ENCODE measurements at places on chromosomes 16 and 17.
A peak's percentile ranks its signal among the peaks of the same experiment; 100 is the strongest.

GRCh38 chr16:81575834-81576233 lies 131.2 kb downstream of the CMIP start:
- no peak for DNase-seq

- DNase-seq, result peak; percentile 43
These were observed 4.6 kb upstream of the ATP2A1 start for GRCh38 chr16:28873543-28874201.

- no peak for DNase-seq
These were observed 24.8 kb downstream of the ITPRIPL2 start for GRCh38 chr16:19138601-19139000.

DNA sequence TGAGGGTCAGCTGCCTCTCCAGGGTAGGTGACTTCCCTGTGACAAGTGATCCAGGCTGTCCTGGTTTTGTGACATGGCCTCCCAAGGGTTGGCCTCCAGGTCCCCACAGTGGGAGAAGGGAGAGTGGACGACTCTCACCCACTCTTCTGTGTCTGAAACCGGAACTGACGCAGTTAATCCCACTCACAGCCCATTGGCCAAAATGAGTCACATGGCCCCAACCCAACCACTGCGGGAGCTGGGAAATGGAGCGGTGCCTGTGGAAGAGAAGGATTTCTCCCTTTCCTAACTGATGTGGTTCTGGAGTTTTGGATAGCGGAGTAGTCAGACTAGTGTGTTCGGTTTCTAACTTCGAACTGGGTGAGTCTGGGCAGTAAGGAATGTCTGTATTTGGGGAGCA lies 79.4 kb downstream of the ABCC6 start:
- DNase-seq, result no peak

DNA sequence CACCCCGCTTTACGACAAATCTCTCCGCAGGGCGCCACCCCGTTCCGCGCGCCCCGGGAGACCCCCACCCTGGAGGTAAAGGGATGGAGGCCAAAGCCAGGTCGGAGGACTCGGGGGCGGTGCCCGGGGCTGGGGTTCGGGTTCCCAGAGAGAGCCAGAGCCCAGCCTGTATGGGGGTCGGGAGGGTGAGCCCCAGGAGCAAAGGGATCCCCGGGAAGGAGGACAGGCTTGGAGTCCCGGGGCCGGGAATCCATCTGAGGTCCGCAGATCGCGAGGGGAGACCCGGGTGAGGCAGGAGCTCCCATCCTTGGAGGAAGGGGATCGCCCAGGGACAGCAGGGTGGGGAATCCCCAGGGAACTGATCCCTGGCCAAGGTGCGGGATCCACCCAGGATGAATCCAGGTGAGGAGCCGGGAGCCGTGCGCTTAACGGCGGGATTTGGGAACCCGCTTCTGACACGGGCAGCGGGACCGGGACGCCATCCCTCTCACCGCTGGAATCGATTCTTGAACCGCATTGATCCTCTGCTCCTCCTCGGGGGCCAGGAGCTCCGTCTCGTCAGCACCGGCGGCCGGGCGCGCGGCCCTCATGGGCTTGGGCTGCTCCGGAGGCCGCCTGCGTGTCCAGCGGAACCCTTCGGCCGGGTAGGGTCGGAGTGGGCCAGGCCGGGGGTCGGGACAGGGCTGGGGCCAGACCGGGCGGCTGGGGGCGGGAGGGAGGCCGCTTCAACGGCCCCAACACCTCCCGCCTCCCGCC lies at the start of gene MMD:
TSS of gene MMD (minus strand) at position 657 of the 756 bp plus-strand sequence. CDS start at position 517, 140 bp downstream.
- DNase-seq, result peak; percentile 18

DNA sequence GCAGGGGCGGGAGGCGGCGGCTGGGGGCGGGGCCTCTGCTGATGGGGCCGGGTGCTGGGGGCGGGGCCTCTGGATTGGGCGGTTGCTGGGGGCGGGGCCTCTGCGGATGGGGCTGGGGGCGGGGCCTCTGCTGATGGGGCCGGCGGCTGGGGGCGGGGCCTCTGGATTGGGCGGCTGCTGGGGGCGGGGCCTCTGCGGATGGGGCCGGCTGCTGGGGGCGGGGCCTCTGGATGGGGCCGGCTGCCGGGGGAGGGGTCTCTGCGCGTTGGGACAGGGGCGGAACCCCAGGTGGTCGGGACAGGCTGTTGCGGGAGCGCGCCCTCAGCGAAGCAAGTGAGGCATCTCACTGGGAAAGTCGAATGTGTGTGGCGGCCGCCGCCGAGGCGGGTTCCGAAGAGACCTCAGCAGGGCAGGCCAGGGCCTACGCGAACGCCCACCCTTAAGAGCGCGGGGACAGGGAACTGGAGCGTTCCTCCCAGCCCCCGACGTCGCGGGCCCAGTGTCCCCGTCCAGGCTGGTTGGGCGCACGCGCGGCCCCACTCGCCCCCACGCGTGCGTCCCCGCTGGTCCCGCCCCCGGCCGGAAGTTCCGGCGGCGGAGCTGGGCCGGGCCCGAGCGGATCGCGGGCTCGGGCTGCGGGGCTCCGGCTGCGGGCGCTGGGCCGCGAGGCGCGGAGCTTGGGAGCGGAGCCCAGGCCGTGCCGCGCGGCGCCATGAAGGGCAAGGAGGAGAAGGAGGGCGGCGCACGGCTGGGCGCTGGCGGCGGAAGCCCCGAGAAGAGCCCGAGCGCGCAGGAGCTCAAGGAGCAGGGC lies at the start of gene STUB1:
TSS of gene STUB1 (plus strand) at position 597 of the 811 bp plus-strand sequence. CDS start at position 713, 116 bp downstream.
- DNase-seq, result peak; percentile 92

DNA sequence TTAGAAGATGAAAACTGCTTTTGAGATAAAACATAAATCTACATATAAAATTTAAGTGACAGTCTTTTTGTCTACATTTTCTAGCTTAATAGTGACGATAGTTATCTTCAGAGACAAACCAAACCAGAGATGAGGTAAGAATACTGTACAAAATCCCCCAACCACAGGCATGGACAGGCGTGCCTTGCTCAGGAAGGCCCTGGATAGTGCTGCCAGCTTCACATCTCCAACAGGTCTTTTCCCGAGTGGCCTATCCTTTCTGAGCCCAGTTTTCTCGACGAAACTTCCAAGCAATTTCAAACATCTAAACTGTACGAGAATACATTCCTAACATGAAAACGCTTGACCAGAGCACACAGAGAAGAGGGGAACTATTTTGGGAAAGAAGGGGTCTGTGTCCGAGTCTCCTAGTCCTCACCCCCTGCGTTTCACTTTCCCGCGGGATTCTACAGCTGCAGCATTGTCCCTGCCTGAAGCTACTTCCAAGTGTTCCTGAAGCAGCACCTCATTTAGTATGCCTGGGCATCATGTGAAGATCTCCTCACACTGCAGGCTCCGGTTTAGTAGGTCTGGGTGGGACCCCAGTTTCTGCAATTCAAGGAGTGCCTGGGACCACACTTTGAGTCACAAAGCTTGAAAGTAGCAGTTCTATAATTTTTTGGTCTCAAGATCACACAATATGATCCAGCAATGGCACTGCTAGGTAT lies 37.8 kb downstream of the GNA13 start:
- no peak for DNase-seq

DNA sequence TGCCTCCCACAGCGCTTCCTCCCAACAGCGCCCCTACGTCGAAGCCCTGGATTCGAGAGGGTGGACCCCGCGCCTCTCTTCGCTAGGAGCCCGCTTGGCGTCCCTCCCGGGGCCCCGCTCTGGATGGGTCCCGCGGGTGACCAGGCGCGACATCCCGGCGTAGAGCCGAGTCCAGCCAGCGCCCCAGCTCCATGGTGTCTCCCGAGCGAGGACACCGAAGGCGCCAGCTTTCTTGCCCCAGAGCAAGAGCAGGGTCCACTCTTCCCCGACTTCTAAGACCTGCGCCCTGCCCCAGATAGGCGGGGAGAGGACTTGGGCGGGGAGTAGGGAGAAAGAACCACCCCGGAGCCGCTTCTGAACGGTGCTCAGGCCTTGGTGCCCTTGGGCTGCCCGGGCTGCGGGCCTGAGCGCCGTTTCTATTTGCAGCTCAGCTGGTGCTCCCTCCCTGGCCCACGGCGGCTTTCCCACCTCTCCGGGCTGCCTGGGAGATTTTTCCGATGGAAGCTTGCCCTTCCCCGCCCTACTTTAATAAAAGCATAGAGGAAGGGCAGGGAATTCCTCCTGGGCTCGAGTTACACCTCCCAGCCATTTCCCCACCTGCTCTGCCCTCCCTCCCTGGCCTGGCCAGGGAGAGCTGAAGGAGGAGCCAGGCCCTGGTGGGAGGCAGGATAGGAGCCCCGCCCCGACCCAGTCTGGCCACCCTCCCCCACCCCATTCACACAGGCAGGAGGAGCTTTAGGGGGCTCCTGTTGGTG lies 1.8 kb downstream of the MMP15 start:
- DNase-seq, result no peak

DNA sequence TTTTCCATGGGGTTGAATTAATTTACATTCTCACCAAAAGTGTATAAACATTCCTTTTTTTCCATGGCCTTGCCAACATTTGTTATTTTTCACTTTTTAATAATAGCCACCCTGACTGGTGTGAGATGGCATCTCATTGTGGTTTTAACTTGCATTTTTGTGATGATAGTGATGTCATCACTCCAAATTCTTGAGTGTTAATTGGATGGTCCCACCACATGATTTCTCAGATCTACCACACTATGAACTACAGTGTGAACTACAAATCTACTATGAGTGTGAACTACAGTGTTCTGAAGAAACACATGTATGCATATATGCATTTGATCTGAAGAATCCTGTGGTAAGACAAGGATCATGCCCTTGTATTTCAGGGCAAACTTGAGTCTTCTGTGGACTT lies 340.1 kb downstream of the ABCC12 start:
- DNase-seq, result no peak

- DNase-seq, result no peak
These were observed 63.7 kb downstream of the C16orf78 start for GRCh38 chr16:49437344-49437743.

DNA sequence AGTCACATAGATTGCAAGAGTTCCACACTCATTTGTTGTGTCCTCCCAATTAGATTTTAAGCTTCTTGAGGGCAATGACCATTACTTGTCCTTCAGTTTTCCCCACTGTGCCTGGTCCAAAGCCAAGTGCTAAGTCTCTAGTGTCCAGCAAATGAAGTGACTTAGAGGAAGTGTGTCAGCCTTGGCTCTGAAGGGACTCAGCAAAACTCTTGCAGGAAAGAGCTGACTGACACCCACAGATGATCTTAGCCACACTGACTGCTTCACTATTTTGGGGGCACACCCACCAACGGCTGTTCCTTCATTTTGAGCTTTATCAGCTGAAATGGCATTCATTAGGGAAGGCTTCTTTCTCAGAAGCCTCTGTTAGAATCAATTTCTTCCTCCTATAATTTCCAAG lies 358.1 kb downstream of the UTP18 start:
- DNase-seq, result no peak

- peak; percentile 13 for DNase-seq
These were observed 113.4 kb downstream of the ENGASE start for GRCh38 chr17:79188048-79188447.

GRCh38 chr17:42754782-42755181 lies 6.2 kb upstream of the RAMP2 start:
- no peak for DNase-seq

DNA sequence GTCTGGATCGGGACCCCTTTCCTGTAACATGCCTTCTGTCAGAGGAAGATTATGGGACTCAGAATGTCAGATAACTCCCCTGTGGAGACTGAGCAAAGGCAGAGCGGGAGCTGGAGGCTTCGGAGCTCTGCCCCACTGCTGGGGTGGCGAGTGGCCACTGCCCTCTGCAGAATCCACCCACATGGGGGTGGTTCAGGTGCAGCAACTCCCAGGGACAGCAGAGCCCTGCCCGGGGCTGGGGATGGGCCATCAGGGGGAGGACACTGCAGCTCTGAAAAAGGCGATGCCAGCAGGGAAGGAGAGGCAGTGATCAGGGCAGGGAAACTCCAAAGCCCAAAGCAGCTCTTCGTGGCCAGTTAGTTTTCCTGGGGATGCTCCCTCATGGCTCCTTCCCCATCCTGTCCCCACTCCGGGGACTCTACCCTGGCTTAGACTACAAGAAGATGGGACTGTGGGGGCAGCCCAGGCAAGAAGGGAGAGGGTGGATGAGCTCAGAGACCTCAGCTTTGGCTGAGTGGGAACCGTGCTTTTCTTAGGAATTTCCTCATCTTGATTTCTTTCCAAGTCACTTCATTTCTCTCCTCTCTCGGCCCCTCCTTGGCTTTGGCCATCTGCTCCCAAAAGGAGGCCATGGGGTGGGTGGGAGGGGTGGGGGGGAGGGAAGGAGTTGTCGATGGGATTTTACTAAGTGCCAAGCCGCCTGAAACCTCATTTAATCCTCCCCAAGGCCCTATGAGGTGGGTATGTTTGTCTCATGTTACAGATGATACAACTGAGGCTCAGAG lies 4.0 kb downstream of the CA4 start:
- no peak for DNase-seq

DNA sequence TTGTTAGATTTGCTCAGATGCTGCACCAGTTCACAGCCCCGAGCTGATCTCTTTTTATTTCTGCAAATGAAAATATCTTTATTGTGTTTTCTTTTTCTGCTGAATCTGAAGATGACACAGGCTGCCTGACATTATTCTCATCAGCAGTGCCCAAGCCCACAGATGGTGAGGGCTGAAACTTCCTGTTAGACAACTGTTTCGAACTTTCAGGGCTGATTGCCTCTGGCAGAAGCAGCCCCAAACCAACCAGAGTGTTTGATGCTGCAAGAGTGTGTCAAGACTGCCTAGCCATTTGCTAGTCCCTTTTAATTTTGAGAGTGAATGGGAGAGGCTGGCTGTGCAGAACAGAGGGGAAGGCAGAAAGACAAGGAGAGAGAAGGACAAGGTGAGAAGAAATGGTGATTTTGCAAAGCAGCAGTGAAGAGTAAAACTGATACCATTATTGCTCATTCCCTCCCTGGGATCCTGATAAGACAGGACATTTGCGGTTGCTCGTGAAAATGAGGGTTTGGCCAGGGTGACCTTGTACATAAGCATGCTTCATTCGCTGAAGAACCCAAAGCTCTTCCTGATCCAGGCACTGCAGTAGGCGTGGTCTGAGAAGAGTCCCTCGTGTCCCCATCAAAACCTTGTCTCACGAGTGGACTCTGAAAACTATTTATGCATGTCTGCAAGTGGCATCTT lies 77.2 kb downstream of the TMEM114 start:
- DNase-seq, result no peak

DNA sequence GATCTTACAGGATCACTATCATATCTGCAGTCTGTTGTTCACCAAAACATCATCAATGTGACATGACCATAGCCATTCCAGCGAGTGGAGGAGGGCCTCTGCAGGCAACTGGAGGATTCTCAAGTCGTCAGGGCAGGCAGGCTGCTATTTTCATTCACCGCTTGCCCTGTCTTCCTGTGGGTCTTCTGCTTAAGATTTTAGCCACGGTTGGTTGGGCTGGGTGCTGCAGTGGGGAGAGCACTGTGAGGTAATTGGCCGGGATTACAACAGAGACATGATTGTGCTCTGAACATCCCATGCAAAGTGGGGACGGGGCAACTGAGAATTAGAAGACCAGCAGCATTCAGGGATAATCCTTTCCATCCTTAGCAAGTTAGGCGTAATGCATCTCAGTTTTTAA lies 245.9 kb downstream of the CPPED1 start:
- DNase-seq, result no peak

- peak; percentile 98 for DNase-seq
These were observed 4.4 kb downstream of the FMNL1 start for GRCh38 chr17:45225964-45226530.

- DNase-seq, result no peak
These were observed 21.1 kb upstream of the NUP93 start for GRCh38 chr16:56708525-56709442.
